A549 treated with RU486 at 1 μM for 4 hours (cell line): ENCODE measurements at places on chromosomes 5 and 9. TPM values are rescaled to one million over a fixed set of nuclear protein-coding genes. Genes with fewer than 3 reads are reported as not detected.

Gene PTPRD
- total RNA-seq = 0.11 to 0.49 TPM (median 0.35 TPM) in 5 replicates

Gene NR5A1
- total RNA-seq = 0.03 to 0.05 TPM in 2 of 5 replicates, not detected in the others

Gene ALG2
- 41.2 to 52.4 TPM (median 49.1 TPM) in 5 replicates for total RNA-seq

Gene FBP2
- total RNA-seq = 0.07 TPM in 1 of 5 replicates, not detected in the others

Gene KCNIP1
- not detected in 5 replicates for total RNA-seq

Gene ARL14EPL
- total RNA-seq = 0.16 to 0.32 TPM (median 0.24 TPM) in 4 of 5 replicates, not detected in the other

Gene PCAT7
- 0.46 to 1.2 TPM (median 0.80 TPM) in 5 replicates for total RNA-seq
